ENCODE measurements at places on chromosomes 4 and X.

GRCh38 chr4:7807351-7807921, 132.2 kb downstream of the AFAP1 start:
- DNase-seq = no peak

GRCh38 chrX:137032341-137032694, 1.5 kb downstream of the GPR101 start:
- DNase-seq = no peak

- DNase-seq = no peak
These were observed 58.0 kb downstream of the ENPEP start for GRCh38 chr4:110533940-110534339.

DNA sequence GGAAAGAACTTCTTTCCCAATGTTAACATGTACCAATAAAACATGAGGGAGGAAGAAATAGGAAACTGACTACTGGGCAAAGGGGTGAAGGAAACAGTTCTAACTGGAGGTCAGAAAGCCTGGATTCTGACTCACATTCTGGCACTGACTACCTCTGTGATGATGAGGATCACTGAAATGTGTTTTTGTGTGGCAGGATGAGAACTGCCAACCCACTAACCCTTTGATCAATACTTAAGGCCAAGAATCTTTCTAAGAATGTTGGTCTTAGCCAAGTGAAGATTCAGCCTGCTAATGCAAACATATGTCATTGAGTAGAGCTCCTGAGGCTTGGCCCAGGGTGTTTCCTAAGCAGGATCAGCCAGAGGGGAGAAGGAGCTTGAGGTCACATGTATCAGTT, 4.6 kb downstream of the ALAS2 start:
- no peak for DNase-seq

GRCh38 chr4:101464596-101464995, 117.3 kb upstream of the PPP3CA start:
- no peak for DNase-seq

- DNase-seq = no peak
These were observed 11.4 kb downstream of the BANK1 start for GRCh38 chr4:101801958-101802357.

GRCh38 chr4:150001815-150002214, 76.4 kb upstream of the DCLK2 start:
- DNase-seq = no peak
